CD4-positive, alpha-beta T cell treated with Interleukin-2 at 100 ng/mL for 4 hours (primary cell): ENCODE measurements at places on chromosomes 3 and 15.

GRCh38 chr3:187919048-187919447, 173.8 kb upstream of the BCL6 start:
- peak; percentile 72 for DNase-seq

DNA sequence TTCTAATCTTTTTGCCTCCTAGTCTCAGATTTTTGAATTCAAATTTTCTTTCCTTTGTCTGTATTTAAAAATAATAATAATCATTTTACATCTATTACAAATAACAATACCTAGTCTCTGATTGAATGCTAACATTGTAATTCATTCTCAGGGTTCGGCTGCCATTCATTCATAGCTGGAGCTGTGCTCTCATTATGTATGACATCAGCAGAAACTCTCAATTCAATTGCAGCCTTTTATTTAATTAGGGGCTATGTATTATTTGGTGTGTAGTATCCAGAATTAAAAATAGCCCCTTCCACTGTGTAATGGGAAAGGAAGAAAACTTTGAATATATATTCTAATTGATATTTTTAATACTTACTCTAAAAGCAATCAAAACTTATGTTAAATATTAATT, 270.4 kb upstream of the MDFIC2 start:
- DNase-seq = no peak

- DNase-seq = no peak
These were observed 27.9 kb upstream of the TGFBR2 start for GRCh38 chr3:30578479-30578878.

GRCh38 chr3:10753964-10754363, 62.1 kb upstream of the SLC6A11 start:
- DNase-seq = peak; percentile 2

- DNase-seq = no peak
These were observed 282.5 kb upstream of the ICE2 start for GRCh38 chr15:60761505-60761845.

DNA sequence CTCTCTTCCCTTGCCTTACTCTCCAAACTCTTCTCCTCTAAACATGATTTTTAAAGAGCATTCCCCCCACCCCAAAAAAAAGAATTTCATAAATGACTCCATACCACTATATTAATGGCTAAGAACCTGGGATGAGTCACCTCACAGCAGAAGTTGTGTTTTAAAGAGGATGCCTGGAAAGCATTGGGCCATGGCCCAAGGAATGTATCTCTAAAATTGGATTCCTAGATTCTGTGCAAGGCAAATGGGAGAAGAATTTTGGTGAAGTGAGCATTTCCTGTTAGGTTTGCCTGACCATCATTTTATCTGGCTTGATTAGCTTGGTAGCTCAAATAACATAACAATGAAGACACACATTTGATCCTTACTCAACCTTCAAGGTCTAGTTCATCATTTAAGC, 251.4 kb downstream of the NR1D2 start:
- no peak for DNase-seq

- no peak for DNase-seq
These were observed 16.2 kb downstream of the MRAS start for GRCh38 chr3:138364356-138365252.

GRCh38 chr15:40016224-40016865, 22.6 kb downstream of the SRP14 start:
- DNase-seq = no peak

DNA sequence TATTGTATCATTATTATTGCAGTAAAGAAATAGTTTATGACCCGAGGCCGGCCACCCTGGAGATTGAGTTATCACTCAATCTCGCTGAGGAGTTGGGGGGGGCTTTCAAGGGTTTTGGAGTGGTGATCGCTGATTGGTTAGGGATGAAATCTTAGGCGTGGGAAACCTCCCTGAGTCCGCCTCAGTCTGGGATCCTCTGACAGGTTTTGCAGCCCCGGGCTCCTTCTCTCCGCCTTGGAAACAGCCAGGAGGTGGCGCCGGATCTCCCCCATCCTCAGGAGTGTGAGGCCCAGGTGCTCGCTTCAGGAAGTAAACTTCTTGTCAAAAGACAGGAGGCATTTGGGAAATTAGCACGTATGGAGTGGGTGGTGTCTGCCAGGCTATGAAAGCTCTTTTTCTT, 41.1 kb upstream of the SEC61A1 start:
- no peak for DNase-seq

GRCh38 chr3:21790466-21790865, 39.5 kb upstream of the ZNF385D start:
- DNase-seq = no peak

- DNase-seq = no peak
These were observed 133.6 kb downstream of the GHSR start for GRCh38 chr3:172314591-172315160.

DNA sequence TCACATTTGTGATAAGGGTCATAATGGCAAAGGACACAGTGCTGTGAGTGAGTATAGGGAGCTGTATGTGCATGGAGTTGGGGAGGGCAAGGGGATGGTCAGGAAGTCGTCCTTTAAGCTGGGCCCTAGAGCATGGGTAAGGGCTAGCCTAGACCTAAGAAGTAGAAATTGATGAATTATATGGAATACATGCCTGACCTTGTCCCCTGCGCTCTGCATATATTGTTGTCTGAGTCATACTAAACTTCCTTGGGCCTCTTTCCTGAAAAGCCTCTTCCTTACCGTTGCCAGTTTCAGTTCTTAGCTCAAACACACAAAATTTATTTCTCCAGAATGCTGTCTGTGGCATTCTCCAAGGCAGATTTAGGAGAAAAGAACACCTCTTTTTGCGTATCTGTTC, 4.6 kb downstream of the SNRK start:
- DNase-seq = no peak

GRCh38 chr15:55546718-55547117, 38.7 kb upstream of the DNAAF4 start:
- DNase-seq = no peak

- DNase-seq = no peak
These were observed 30.5 kb downstream of the OXSM start for GRCh38 chr3:25820366-25820765.

GRCh38 chr3:136898549-136898948, 36.5 kb downstream of the NCK1 start:
- DNase-seq = no peak

- DNase-seq = no peak
These were observed 16.6 kb downstream of the FAM240A start for GRCh38 chr3:46628901-46629369.

DNA sequence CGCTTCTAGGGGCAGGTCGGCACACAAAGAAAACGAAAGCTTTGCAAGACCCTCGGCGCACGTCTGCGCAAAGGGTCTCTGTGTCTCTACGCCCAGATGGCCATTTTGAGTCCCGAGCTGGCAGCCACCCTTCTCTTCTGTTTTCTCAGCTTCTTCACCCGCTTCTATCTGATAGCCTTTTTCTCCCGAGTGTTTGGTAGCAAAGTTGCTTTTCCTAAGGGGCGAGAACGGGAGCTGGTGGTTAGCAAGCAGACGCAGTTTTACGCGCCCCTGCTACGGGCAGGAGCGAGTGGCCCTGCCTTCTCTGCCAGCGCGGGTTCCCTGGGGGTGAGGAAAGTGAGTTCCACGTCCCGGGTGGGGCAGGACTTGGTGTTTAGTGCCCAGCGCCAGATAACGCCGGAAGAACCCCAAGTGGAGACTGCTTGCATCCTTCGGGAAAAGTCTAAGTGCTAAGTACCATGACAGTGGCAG, 2.9 kb upstream of the MKRN2 start:
- DNase-seq = no peak

DNA sequence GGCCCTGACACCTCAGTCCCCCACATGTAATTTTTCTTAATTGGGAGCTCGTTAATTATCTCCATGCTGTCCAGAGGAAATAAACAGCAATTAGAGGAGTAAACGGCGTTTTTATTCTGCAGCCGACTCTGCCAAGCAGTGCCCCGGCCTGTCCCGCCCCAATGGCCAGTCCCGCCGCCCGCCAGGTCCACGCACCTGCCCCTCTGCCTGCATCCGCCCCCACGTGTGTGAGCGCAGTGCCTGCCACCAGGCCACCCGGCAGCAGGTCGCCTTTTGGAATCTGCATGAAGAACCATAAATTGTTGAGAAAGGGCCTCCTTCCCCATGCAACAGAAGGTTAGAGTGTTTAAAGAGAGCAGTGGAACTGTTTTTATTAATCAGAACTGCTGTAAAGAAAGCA, 87.5 kb upstream of the LINGO1 start:
- no peak for DNase-seq

- no peak for DNase-seq
These were observed at the start of the genes DUOX1 and DUOXA1 for GRCh38 chr15:45129651-45130129. Gene DUOX1, plus strand, starts transcription at chr15:45129994. Its CDS starts 1,973 bp downstream, at chr15:45131967. Gene DUOXA1, minus strand, starts transcription at chr15:45129879. Its CDS starts 6,865 bp downstream, at chr15:45123014.

- DNase-seq = no peak
These were observed 313.7 kb upstream of the COL8A1 start for GRCh38 chr3:99324636-99325203.

DNA sequence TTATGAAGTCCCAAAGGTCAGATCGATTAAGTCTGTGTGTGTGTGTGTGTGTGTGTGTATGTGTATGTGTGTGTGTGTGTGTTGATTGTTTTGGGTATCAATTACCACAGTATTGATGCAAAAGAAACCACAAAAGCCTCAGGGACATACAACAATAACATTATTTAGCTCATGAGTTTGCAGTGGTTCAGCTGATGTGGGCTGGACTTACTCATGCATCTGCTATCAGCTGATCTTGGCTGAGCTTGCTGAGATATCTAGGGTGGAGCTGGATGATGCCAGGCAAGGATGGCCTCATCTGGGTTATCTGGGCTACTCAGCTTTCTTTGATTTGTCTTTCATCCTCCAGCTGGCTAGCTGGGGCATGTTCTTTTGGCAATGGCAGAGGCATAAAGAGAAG, 82.4 kb upstream of the PRR23C start:
- DNase-seq = no peak

DNA sequence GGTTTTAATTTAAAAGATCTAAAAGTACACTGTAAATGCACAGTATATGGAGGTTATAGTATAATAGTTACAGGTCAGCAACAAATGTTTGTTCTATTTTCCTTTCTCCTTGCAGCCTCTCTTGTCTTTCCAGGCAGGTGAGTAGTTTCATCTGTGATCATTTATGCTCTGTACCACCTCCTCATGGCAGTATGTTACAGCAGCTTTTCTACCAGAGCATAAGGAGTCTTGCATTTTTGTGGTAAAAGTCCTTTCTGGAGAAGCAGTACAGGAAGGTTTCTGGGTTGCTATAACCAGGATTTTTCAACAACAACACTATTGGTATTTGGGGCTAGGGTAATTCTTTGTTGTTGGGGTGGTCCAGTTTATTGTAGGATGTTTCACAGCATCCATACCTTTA, 59.5 kb downstream of the ZNF609 start:
- DNase-seq = no peak

- DNase-seq = no peak
These were observed 261.4 kb downstream of the ZMAT3 start for GRCh38 chr3:178810181-178810580.

DNA sequence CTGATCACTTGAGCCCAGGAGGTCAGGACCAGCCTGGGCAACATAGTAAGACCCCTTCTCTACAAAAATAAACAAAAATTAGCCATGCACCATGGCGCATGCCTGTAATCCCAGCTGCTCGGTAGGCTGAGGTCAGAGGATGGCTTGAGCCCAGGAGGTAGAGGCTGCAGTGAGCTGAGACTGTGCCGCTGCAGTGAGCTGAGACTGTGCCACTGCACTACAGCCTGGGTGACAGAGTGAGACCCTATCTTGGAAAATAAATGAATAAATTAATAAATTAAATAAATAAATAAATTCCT, 10.8 kb downstream of the SHISA5 start:
- no peak for DNase-seq

GRCh38 chr15:49989498-49989897, 129.5 kb downstream of the ATP8B4 start:
- DNase-seq = no peak

- DNase-seq = no peak
These were observed 69.4 kb downstream of the STAG1 start for GRCh38 chr3:136682740-136683312.

DNA sequence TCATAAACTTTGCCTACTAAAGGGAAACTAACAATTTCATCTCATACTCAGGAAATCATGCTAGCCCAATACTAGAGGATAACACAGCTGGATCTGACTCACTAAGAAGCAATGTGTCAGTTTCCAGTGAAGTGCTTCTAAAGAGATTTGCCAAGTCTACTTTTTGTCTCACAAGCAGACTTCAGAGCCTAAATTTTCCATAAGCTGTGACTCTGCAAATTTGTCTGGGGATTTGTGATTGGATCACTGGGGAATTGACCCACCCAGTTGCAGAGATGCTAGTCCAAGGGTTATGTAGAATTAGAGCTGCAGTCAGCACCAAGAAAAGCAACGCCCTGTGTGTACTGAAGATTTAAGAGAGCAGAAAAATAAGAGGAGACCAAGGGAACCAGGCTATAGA, 647.1 kb downstream of the NTRK3 start:
- DNase-seq = no peak

DNA sequence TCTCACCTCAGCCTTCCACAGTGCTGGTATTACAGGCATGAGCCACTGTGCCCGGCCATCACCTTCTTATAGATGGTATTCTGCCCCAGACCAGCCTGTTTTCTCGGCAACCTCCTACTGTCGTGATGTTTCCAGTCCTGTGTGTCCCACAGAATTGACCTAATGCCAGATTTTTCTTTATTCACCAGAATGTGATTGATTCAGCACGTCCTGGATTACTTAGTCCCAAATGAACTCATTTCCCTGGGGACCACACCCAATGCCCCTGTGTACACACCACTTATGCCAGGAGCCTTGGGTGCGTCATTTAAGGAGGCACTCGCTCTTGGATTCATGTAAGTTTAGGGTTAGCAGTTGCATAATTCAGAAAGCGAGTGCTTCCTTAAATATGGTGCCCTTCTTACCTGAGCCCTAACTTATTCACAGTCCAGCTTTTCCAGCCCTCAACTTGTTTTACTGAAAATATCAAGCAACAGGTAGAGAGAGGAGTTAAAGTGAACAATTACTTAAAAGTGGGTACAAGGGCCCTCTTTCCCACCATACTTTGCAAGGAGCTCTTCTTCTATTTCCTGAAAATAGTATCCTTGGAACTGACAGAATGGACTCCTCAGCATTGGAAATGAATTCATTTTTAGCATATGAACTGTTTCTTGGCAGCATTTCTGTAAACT, 64.6 kb upstream of the UBE2E1 start:
- DNase-seq = no peak

- peak; percentile 91 for DNase-seq
These were observed 16.7 kb upstream of the CMTM7 start for GRCh38 chr3:32374788-32375595.

GRCh38 chr3:118782755-118783202, 251.9 kb downstream of the IGSF11 start:
- no peak for DNase-seq

GRCh38 chr3:27431116-27431515, 53.1 kb downstream of the SLC4A7 start:
- DNase-seq = no peak
